ENCODE measurements at places on chromosomes 5 and 9.

GRCh38 chr9:131738293-131739132, 1.4 kb downstream of the RAPGEF1 start:
- no peak for DNase-seq

DNA sequence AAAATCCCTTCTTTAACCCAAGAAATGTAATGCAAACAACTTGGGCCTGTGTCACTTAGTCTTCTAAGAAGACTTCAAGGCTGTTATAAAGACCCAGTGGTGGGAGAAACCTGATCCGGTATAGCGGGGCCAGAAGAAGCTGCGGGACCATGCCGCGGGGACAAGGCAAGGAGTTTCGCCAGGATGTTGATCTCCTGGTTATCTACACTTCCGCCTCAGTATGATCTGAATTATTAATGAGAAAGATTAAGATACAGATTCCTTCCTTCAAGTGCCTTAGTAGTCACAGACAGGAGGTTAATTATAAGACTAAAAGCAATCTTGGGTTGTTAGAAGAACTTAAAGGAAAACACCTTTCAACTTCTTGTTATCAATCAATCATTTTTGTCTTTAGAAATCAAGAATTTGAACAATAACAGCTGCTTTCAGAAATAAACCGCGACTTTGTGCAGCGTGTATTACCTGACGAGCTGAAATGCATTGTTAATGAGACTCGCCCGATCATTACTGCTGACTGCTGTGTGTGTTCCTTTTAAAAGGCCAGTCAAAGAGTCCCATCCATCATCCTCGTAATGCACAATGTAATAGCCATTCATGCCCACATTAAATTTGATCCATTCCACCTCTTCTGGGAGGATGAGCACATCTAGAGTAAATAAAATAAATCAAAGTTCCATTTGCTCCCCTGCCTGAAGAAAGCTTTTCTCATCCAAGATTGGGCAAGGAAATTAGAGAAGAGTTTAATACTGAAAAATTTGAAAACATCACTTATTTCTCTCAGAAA, 22.2 kb downstream of the ERAP1 start:
- no peak for DNase-seq

DNA sequence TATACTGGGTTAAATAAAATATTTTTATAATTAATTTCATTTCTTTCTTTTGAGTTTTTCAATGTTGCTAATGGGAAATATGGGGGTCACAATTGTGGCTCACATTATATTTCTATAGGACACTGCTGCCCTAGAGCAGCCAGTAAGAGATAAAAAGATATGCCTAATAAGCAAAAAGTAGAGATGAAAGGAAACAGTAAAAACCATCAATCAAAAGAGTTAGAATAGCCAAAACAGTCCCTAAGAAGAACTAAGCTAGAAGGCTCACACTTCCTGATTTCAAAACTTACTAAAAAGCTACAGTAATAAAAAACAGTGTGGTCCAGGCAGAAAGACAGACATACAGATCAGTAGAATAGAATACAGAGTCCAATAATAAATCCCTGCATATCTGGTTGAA, 104.4 kb downstream of the FANCC start:
- no peak for DNase-seq

DNA sequence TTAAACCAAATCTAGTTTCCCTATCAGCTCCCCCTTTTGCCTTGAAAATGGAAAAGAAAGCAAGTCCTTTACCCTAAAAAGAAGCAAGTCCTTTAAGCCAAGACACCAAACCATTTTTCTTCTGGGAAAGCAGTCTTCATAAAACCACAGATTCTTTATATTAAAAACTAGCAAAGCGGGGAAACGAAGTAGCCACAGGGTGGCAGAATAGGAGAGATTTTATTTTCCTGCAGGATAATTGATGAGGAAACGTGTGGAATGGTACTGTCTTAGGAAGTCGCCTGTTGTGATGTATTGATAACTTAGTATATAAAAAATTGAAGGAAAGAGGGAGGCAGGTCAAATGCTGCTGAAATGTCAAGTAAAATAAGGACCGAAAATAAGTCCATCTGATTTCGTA, 41.1 kb downstream of the ZNF883 start:
- no peak for DNase-seq

GRCh38 chr5:175335691-175336090, 108.3 kb downstream of the DRD1 start:
- no peak for DNase-seq

GRCh38 chr9:109499631-109500410, 1.7 kb upstream of the PTPN3 start:
- no peak for DNase-seq

- DNase-seq = no peak
Observed at GRCh38 chr9:121562301-121562700, 62.7 kb upstream of the GGTA1 start.

DNA sequence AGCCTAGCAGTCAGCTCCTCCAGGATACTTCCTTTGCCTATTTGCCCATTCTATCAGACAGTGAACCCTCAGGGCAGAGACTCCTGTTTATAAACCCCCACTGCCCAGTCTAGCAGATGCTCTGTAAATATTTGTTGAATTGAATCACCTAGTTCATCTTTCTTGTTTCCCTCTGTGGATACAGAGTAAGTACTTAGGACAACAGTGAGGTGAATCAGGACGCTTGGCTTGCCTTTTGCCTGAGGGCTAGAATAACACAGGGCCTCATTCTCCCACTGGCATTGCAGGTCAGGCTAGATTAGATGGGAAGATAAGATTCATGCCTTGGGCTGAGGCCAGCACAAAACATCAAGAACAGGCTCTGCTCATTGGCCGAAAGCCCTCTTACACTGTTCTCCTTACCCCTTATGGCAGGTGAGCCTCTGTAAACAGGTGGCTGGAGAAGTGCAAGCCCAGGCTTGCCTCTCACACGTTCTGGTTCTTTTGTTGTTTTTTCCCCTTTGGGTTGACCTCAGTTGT, 22.2 kb downstream of the TNFSF8 start:
- DNase-seq = no peak

DNA sequence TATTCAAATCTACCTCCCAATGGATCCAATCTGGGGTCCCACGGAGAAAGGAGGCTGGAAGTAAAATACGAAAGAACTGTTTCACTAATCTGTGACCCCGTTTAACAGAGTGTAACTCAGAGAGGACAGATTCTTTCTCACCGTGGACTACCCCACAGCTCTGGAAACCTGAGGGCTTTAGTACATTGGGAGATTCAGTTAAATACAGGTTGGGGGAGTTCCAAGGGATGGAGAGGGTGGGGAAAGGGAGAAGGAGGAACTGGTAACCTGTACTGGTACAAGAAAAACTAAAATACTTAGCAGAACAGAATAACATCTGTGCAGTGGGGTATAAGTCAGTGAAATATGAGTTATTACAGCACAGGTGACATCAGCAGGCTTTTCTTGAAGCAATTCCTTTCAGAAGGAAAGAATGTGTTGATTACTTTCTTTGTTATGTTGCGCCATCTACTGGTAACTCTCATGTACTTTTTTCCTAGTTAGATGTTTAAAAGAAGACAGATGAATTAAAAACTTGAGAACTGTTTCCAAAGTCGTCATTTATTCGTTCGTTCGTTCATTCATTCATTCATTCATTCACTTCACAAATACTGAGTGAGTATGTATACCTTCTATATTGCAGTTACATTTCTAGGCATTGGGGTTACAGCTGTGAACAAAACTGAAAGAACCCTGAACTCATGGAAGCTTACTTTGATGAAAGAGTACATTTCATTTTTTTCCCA, 30.0 kb upstream of the STOM start:
- DNase-seq = no peak

DNA sequence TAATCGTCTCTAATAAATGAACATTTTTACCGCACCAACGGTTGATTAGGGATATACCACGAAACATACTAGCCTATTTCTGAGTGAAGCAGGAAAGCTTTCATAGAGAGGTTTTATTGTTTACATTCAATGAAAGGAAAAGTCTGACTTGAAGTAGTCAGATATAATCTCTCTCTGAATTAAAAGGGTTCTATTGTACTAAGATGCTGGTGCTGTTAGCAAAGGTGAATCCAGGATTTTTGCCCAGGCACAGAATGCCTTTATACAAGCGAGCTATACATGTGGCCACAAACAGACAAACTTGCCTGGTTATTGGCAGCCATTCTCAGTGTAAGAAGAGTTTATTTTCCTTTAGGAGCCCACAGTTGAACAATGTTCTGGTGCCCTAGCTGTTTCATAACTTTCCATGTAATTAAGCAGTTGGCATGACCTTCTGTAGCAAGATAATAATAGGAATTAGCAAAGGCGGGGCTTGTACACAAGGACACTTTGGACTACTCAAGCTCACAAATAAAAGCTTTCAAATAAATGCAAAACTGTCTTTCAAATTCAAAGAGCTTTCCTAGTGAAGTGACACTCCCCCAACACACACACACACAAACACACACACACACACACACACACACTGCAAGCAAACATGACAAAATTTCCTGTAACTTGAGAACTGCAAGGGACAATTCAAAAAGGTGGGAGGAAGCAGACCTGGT, 198.7 kb upstream of the MAP3K1 start:
- no peak for DNase-seq

DNA sequence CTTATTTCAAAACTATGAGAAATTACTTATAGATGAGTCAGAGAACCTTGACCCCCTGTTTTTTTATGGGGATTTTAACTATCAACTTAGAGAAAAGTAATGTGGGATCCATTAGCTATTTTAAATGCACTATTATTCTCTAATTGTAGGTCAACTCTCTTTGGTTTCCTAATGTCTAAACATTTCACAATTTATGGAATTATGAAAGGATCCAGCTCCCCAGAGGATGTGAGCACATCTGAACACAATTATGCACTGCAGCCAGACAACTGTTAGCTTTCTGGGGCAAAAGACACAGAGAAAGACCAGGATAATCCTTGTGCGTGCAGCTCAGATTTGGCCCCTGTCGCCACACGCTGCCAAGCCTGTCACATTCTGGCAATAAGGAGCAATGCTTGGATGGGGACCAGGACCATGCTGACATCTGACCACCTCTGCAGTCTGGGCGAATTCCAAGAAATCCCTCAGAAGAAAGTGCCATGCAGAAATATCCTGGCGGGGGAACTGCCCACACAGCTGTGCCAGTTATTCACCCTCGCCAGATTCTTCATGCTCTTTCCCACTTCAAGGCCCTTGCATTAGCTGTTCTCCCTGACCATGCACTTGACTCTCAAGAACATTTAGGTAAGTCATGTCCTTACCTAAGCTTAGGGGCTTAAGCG, 22.2 kb upstream of the CMBL start:
- no peak for DNase-seq

- no peak for DNase-seq
Observed at GRCh38 chr9:13942695-13943094, 371.2 kb downstream of the NFIB start.

GRCh38 chr5:15647251-15647650, 147.3 kb downstream of the FBXL7 start:
- DNase-seq = no peak

DNA sequence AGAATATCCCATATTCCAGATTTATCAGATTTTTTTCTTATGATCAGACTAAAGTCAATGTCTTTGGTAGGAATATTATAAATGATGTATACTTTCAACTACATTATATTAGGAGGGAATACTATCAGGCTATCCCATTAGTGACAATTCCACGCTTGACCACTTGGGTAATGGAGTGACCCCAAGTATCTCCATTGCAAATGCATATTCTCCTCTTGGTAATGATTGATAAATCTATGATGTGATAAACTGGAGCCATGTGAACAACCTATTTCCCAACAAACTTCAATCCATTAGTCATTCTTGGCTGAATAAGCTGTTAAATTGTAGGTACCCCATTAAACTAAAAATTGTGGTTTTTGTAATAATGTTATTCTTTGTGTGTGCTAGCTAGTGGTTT, 12.2 kb upstream of the MPDZ start:
- DNase-seq = no peak

GRCh38 chr5:35004200-35004599, 43.5 kb downstream of the AGXT2 start:
- DNase-seq = no peak

DNA sequence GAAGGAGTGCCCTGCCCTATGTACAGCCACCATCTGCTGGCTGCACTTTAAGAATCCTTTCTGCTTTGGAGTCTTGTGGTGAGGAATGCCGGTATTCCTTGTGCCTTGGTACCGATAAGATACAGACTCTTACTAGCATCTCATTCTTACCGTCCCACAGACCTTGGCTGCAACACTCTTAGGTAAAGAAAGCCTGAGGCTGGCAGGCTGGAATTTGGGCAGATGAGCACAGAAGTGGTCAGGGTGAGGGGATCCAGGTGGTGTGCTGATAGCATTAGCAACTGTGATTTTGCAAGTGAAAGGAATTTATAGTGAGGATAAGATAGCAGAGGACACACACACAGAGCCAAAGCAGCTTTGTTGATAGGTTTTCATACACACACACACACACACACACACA, 198.1 kb downstream of the ENC1 start:
- no peak for DNase-seq

DNA sequence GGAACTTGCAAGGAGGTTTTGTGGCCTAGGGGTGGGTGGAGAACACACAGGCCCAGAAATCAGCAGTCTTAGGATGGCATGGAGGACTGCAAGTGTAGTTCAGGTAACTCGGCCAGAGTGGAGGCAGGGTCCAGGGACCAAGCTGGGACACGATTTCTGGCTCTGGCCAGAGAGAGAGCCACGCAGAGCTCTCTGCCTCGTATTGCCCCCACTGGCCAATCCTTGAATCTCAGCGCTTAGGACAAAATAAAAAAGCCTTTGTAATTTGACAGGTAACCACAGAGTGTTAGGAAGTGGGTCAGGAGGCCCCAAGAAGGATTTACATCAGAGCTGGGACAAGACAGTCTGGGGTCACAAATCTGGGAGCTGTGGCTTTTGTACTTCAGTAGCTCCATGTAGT, 11.7 kb downstream of the MAP3K1 start:
- no peak for DNase-seq

GRCh38 chr9:127162864-127163365, 40.5 kb upstream of the ANGPTL2 start:
- no peak for DNase-seq

GRCh38 chr9:76818271-76818670, 54.0 kb downstream of the PCA3 start:
- DNase-seq = no peak

GRCh38 chr9:105890046-105890822, 195.9 kb downstream of the TMEM38B start:
- no peak for DNase-seq

GRCh38 chr5:175516933-175517823, 38.8 kb downstream of the SFXN1 start:
- no peak for DNase-seq

DNA sequence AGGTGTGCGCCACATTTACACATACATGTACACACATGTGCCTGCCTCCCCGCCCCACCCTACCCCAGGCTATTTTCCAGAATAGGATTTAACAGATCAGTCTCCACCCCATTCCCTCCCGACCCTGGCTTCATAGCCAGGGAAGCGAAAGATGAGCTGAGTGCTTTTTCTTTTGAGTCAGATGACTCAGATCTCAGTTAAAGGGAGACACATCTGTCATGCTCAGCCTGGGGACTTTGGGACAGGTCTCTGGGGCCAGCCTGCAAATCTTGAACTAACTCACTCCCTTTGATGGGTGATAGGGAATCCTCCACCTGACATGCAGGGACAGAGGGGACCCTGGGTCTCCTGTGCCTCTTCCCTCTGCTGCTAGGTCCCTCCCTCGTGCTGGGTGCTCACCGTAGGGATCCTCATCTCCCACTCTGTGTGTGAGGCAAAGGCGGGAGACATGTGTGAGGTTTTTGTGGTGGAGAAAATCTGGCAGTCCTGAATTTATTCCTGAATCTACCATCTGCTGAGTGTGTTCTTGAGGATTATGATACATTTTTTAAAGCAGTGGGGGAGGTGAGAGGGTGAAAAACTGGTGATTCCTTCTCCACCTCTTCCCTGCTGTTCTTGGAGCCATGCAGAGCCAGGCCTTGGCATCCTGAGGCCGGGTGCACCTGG, 37.7 kb downstream of the NEUROG1 start:
- no peak for DNase-seq

- no peak for DNase-seq
Observed at GRCh38 chr9:7164440-7165330, 406.9 kb downstream of the KDM4C start.

Data from T follicular helper cell (primary cell).